Neural crest cell (in vitro differentiated cells): ENCODE measurements at places on chromosomes 4 and X.

GRCh38 chr4:151865744-151866591 is 105.2 kb upstream of the GATB start:
- no peak for DNase-seq

DNA sequence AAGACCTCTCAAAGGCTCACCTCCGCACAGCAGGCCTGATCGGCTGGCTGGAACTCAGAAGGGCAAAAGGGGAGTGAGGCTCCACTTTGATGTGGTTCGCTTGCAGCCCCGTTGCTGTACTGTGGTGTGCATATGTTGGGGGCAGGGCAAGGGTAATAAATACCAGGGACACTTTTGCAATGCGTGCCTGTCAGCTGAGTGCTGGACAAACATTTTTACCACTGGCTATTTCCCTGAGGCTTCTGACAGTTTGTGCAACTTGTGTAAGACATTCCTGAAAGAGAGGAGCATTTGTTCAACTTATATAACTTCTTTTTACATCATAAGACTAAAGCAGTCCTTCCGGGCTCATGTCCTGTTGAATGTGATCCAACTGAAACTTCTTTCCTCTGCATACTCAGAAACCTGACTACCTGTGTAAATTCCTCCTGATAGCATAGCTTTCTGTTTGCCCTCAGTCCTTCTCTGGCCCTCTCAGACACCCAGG is 82.3 kb downstream of the SPRY1 start:
- no peak for DNase-seq

GRCh38 chrX:79452881-79453280 is 85.7 kb upstream of the ITM2A start:
- DNase-seq: no peak

GRCh38 chr4:78592088-78592783 is 40.7 kb downstream of the ANXA3 start:
- no peak for DNase-seq

DNA sequence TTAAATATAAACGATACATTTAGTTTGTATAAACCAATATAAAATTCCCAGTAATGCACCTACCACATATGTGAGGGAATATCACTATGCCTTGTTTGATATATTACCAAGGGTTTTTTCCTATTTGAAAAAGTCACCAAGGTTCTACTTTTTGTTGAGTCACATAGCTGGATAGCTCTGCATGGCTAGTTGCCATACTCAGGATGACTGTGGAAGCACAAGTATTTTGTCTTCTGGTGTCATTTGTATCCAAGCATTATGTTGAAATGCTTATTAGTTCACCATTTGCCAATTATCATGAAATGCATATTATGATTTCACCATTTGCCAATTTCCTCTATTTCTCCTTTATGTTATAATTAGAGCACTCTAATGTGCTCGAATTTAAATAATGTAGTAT is 162.7 kb upstream of the TTC29 start:
- no peak for DNase-seq

DNA sequence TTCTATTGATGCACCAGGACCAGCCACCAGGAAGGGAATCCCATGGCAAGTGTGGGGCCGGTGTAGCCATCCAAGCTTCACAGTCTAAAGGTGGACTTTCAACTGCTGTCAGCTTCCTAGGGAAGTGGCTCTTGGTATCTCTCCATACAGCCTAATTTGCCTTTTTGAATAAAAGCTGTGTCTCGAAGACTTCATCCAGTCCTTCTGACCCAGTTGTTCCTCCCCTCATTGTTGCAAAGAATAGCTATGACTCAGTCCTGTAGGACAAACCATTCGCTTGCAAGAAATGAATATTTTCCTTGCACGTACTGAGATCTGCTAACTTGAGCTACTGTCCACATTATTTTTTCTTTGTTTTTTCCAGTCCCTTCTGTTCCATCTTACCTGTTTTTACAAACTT is 145.1 kb upstream of the CTSO start:
- no peak for DNase-seq

DNA sequence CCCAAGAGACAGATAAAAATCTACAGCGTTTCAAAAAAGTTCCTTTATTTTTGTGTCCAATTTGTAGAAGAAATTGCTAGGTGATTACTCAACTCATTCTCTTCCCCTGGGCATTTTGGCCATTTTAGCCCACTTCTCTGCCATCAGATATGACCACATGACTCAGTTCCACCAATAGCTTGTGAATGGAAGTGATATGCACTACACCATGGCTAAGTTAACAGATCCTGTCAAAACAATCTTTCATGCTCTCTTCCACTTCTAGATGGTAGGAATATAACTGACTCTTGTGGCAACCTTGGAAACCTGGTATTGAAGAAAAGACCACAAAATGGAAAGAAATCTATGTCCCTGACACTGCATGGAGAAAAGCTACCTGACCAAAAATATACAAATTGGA is 26.2 kb upstream of the FREM3 start:
- no peak for DNase-seq
